RWPE2 (cell line): ENCODE measurements at places on chromosomes 7 and 10.
A peak's percentile ranks its signal among the peaks of the same experiment; 100 is the strongest.

DNA sequence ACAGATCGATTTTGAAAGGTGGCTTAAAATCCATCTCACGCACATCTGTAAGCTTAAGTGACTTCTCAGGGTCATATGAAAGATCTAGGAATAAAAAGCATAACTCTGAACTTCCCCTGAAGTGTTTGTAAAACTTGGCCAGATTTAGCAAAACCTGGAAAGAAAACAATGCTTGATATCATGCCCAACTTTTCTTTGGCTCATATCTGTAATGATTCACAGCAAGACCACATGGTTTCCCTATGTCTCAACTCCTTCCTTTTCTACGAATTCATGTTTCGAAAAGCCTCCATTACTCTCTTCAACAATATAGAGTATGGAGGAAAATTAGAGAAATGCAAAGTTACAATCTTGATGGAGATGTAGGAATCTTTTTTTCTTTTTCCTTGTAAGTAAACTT lies 20.1 kb upstream of the CABCOCO1 start:
- no peaks in the 10 kb centered on the region for H3K36me3 ChIP-seq
- no peak overlapping the region for H3K4me3 ChIP-seq
- no peaks in the 10 kb centered on the region for H3K27me3 ChIP-seq
- DNase-seq: no peak

DNA sequence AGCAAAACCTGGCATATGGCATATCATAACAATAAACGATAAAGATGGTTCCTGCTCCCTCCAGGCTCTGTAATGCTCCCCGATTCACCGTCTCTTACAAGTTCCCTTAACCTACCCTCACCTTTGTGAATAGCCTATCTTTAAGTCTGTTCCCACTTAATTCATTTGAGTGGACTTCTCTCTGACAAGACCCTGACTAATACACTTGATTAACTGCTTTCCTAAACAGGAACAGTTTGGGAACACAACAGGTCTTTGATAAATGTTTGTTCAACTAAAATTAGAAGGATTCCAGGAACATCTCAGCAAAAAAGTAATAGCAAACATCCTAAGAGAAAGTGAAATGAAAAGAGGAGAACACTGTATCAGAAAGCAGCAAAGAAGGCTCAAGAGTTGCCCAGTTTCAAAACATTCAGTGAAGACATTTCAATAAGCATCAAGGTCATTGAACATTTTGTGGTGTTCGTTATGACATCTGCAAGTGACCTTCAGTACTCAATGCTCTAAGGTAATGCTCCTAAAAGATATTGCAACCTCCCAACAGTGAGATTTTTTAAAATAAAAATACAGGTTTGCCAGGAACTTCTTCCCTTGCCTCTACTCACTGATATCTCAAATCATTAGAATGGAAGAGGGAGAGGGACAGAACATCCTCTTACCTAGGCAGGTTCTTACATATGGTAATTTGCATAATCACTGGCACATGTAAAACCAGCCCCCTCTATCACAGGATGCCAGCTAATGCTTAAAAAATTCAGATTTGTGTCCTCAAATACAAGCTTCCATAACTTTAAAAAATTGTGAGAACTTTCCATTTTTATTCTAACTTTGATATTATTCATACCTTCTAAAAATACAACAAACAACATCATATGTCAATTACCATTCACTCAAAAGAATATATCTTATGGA lies 11.4 kb upstream of the ARHGAP12 start:
- H3K27me3 ChIP-seq: no peaks in the 10 kb centered on the region
- H3K4me3 ChIP-seq: no peak overlapping the region
- no peaks in the 10 kb centered on the region for H3K36me3 ChIP-seq
- H3K4me1 ChIP-seq: peaks cover 48% of the 10 kb centered on the region

- H3K36me3 ChIP-seq: no peaks in the 10 kb centered on the region
- no peak overlapping the region for H3K27ac ChIP-seq
- DNase-seq: no peak
- no peaks in the 10 kb centered on the region for H3K4me1 ChIP-seq
- no peaks in the 10 kb centered on the region for H3K27me3 ChIP-seq
Observed at GRCh38 chr10:16510843-16511242, 10.8 kb downstream of the C1QL3 start.

DNA sequence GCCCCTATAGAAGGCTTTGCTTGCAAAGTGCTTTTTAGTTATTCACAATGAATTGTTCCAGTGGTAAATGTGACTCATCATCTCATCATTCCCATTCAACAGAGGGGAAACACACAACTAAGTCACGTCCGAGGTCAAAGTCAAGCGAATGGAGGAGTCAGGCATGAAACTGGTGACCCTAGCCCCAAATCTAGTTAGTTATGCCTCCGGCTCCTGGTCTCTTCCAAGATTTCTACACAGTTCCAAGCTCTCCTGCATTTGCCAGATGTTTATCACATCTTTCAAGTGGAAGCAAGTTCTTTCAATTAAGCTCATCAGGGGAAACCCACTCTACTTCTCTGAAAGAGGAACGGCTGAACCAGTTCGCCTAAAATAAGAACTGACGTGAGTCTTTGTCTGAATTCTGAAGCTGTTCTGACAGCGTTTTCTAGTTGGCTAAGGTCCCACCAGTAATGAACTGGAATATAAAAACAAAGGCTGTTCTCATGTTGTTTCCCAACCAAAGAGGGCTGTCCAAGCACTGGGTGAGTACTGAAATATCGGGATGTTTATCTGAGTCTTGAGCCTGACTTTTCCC lies 140.9 kb upstream of the NRBF2 start:
- no peaks in the 10 kb centered on the region for H3K27me3 ChIP-seq
- H3K27ac ChIP-seq: peak overlapping the region; percentile 20
- no peak overlapping the region for H3K4me3 ChIP-seq
- H3K4me1 ChIP-seq: peaks cover 12% of the 10 kb centered on the region
- DNase-seq: no peak
- H3K36me3 ChIP-seq: no peaks in the 10 kb centered on the region

DNA sequence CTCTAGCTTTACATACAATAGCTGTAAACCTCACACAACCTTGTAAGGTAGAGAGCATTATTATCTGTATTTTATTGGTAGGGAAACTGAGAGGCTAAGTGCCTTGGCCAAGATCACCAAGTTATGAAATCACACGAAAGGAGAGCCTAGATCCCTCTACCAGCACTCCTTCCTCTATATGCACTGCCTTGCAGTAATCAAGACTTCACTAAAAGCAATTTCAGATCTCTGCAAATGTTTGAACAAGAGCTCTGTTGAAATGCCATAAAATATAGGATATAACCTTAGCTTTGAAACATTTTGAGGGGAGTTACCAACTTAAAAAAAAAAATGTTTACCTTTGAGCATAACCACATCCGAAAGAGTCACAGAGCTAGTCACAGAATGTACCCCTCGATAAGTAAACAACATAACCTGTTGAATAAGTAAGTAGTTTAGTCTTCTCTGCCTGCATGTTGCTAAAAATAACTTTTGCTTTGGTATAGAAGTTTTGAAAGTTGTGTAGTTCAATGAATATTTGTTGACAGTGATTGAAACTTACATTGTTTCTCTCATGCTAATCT lies 709.4 kb downstream of the AUTS2 start:
- no peaks in the 10 kb centered on the region for H3K36me3 ChIP-seq
- no peaks in the 10 kb centered on the region for H3K27me3 ChIP-seq
- no peak for DNase-seq

- no peaks in the 10 kb centered on the region for H3K4me1 ChIP-seq
- no peak overlapping the region for H3K27ac ChIP-seq
- no peaks in the 10 kb centered on the region for H3K27me3 ChIP-seq
- H3K4me3 ChIP-seq: no peak overlapping the region
- H3K36me3 ChIP-seq: peaks cover 74% of the 10 kb centered on the region
- DNase-seq: no peak
Observed at GRCh38 chr10:125137601-125138438, 22.5 kb downstream of the CTBP2 start.

GRCh38 chr7:1785839-1786238 lies 115.8 kb downstream of the ELFN1 start:
- H3K27me3 ChIP-seq: no peaks in the 10 kb centered on the region
- no peaks in the 10 kb centered on the region for H3K36me3 ChIP-seq

DNA sequence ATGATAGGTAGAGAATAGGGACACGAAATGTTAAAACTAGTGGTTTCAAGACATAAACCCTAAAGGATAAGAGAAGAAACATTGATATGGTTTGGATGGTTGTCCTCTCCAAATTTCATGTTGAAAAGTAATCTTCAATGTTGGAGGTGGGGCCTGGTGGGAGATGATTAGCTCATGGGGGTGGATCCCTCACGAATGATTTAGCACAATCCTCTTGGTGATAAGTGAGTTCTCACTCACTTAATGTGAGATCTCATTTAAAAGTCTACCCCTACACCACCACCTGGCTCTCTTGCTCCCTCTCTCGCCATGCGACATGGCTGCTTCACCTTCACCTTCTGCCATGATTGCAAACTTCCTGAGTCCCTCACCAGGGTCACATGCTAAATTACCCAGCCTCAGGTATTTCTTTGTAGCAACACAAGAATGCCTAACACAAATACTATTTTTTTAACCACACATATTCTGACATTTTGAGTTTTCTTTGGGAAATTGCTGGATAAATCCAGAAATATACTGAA lies 242.4 kb upstream of the PHF14 start:
- H3K4me1 ChIP-seq: no peaks in the 10 kb centered on the region
- H3K36me3 ChIP-seq: no peaks in the 10 kb centered on the region
- H3K27me3 ChIP-seq: no peaks in the 10 kb centered on the region
- no peak for DNase-seq

- H3K27me3 ChIP-seq: no peaks in the 10 kb centered on the region
- no peak overlapping the region for H3K4me3 ChIP-seq
- H3K36me3 ChIP-seq: no peaks in the 10 kb centered on the region
- no peak for DNase-seq
- no peaks in the 10 kb centered on the region for H3K4me1 ChIP-seq
- no peak overlapping the region for H3K27ac ChIP-seq
Observed at GRCh38 chr10:113524539-113525490, 28.0 kb upstream of the HABP2 start.

DNA sequence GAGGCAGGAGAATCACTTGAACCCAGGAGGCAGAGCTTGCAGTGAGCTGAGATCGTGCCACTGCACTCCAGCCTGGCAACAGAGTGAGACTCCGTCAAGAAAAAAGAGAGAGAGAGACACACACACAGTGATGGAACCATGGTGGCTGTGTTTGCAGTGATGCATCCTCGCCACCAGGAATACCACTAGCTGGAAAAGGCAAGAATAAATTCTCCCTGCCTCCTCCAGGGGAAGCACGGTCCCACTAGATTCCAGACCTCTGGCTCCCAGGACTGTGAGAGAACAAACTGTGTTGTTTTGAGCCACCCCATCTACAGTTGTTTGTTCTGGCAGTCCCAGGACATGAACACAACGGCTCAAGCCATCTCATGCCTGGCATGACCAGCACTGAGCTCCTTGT lies 320.3 kb upstream of the FOXK1 start:
- H3K27me3 ChIP-seq: no peaks in the 10 kb centered on the region
- H3K27ac ChIP-seq: no peak overlapping the region
- no peaks in the 10 kb centered on the region for H3K36me3 ChIP-seq
- DNase-seq: no peak

DNA sequence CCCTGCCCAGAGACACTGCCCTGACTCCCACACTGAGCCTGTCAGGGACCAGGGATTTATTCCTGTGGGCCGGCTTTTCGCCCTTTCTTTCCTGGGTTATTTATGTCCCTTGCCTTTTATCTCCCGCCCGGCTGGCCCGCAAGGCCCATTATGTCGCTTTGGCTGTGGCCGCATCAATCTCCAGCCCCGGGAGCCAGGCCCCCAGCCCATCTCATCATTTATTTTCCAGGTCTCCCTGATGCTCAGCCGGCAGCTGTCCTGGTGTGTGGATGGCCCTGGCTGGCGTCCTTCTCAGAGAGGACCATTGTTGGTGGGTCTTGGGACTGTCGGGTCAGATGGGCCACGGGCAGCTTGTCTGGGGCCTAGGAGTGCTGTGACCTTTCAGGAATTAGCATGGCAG lies 82.3 kb downstream of the FAM241B start:
- no peaks in the 10 kb centered on the region for H3K4me1 ChIP-seq
- H3K27ac ChIP-seq: no peak overlapping the region
- H3K36me3 ChIP-seq: no peaks in the 10 kb centered on the region
- no peak for DNase-seq
- no peak overlapping the region for H3K4me3 ChIP-seq

- peaks cover 6% of the 10 kb centered on the region for H3K4me1 ChIP-seq
- no peak overlapping the region for H3K4me3 ChIP-seq
- H3K36me3 ChIP-seq: no peaks in the 10 kb centered on the region
- H3K27me3 ChIP-seq: no peaks in the 10 kb centered on the region
- no peak overlapping the region for H3K27ac ChIP-seq
- no peak for DNase-seq
Observed at GRCh38 chr10:69460576-69461242, 9.4 kb downstream of the TSPAN15 start.

DNA sequence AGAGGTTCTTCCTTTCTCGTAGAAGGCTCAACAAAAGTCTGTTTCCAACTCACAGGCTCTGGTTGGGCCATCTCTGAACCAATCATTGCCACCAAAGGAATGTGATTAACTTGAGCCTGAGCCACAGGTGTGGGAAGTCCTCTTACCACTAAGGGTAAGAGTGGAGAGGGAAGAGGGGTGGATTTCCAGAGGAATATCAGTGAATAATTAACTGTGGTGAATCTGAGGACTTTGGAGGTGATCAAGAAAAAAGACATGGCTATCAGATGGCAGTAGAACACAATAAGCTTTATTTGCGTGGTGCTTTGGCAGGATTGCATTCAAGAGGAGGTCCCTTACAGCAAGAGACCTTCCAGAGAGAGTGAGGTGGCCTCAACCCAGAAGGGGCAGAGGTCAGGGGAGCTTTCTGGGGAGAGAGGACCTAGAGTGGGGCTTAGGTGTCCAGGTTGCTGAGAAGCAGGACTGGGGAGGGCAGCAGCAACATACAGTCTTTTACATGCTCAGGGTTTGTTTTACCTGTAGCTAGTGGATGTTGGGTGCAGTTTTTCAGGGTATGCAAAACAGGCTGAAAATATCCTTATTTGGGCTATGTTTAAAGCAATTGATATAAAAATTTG lies 61.4 kb downstream of the BBS9 start:
- DNase-seq: no peak
- no peaks in the 10 kb centered on the region for H3K36me3 ChIP-seq
- H3K27me3 ChIP-seq: no peaks in the 10 kb centered on the region
- no peak overlapping the region for H3K27ac ChIP-seq
- no peak overlapping the region for H3K4me3 ChIP-seq

- DNase-seq: no peak
- no peaks in the 10 kb centered on the region for H3K27me3 ChIP-seq
- H3K27ac ChIP-seq: no peak overlapping the region
- H3K4me3 ChIP-seq: no peak overlapping the region
Observed at GRCh38 chr10:95293631-95294030, 2.8 kb upstream of the PDLIM1 start.

- no peak overlapping the region for H3K4me3 ChIP-seq
- no peaks in the 10 kb centered on the region for H3K4me1 ChIP-seq
- no peak overlapping the region for H3K27ac ChIP-seq
- H3K36me3 ChIP-seq: no peaks in the 10 kb centered on the region
- DNase-seq: no peak
Observed at GRCh38 chr7:71327946-71328345, 196.0 kb downstream of the GALNT17 start.

- H3K4me3 ChIP-seq: peak overlapping the region; percentile 5
- H3K27me3 ChIP-seq: no peaks in the 10 kb centered on the region
- no peaks in the 10 kb centered on the region for H3K36me3 ChIP-seq
- no peak overlapping the region for H3K27ac ChIP-seq
- no peaks in the 10 kb centered on the region for H3K4me1 ChIP-seq
Observed at GRCh38 chr7:89002981-89003956, 207.7 kb upstream of the TEX47 start.

GRCh38 chr7:37580376-37580775 lies 103.2 kb upstream of the GPR141 start:
- no peak overlapping the region for H3K27ac ChIP-seq
- H3K4me1 ChIP-seq: no peaks in the 10 kb centered on the region
- H3K27me3 ChIP-seq: no peaks in the 10 kb centered on the region
- DNase-seq: no peak
